ENCODE measurements at places on chromosomes 16 and 17. TPM values are rescaled to one million over a fixed set of nuclear protein-coding genes. Genes with fewer than 3 reads are reported as not detected.

The CTRB2 gene
- total RNA-seq = not detected

The CACNG3 gene
- total RNA-seq = not detected

The PDE6G gene
- 0.50 TPM for total RNA-seq

The STAT5B gene
- total RNA-seq = 225 TPM

The CUEDC1 gene
- total RNA-seq = 0.21 TPM

The SCGB1C2 gene
- total RNA-seq = not detected

The GAS2L2 gene
- not detected for total RNA-seq

The EVI2A gene
- 34.5 TPM for total RNA-seq

The CCDC200 gene
- total RNA-seq = 0.40 TPM

The SYCE1L gene
- total RNA-seq = 3.8 TPM

The ATAD5 gene
- 4.2 TPM for total RNA-seq

The TNP2 gene
- not detected for total RNA-seq

The KRTAP3-1 gene
- not detected for total RNA-seq

The GTF3C1 gene
- total RNA-seq = 55.3 TPM

All from T-helper 17 cell (primary cell).